Kidney (tissue), 22 donors: ENCODE measurements at places on chromosomes 6 and 20.

GRCh38 chr6:125293587-125293986, 8.2 kb downstream of the HDDC2 start:
- no peak for DNase-seq

- peak; percentile 63 for DNase-seq
These were observed 666 bp downstream of the TPD52L1 start for GRCh38 chr6:125154118-125154760.

GRCh38 chr20:61117725-61118124, 134.3 kb upstream of the CDH4 start:
- no peak for DNase-seq

GRCh38 chr6:144634371-144634770, 349.2 kb downstream of the UTRN start:
- no peak for DNase-seq

DNA sequence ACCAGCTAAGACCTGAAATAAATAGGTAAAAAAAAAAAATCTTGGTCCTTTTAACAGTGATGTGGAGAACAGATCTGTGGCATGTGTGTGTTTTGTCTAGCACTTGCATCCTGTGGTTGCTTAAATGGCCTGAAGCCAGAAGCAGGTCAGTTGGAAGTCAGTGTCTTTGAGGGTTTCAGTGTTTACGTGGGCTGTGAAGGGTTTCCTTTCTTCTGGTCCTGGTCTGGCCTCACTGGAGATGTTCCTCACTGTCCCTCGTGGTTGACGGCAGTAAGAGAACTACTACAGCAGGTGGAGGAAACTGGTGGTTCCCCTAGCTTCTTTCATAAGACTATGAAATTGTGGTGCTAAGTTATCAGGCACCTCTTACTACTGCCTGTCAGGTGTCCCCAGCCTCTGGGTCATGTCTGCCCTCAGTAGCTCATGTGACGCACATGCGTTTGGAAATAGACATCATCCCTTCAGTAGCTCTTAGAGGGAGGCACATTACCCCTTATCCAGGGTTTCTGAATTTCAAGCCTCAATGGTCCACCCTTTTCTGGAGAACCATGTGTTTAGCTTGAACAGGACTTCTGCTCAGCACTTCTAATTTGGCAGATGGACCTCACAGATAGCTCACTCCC, 59.4 kb upstream of the SCP2D1 start:
- no peak for DNase-seq

GRCh38 chr6:145045582-145045981, 689.7 kb downstream of the EPM2A start:
- no peak for DNase-seq

GRCh38 chr6:111096246-111096645, 8.9 kb downstream of the SLC16A10 start:
- DNase-seq, result no peak

GRCh38 chr6:5537967-5538366, 276.7 kb downstream of the FARS2 start:
- DNase-seq, result no peak

DNA sequence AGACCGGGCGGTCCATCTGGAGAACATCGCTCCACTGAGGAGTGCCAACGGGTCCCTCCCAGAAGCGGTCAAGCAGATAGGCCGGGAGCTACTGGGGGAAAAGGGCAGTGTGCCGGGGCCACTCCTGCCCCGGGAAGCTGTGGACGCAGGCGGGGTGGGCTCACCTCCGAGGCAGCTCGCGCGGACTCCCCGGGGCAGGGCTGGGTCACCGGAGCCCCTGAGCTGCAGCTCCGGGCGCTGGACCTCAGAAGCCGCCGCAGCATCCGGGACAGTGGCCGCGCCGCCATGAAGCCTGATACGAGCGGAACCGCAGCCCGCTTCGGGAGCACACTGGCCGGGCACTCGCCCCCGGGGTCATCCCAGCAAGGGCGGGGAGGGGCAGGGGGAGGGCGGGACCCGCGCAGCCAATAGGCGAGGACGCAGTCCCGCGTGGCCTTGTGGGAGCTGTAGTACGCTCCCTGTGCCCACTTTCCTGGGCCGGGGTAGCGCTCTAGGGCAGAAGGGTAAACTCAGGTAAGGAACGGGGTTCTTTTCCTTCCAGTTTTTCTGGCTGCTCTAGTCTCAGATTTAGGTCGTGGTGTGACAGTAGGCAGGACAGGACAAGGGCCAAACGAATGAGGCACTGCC, at the start of gene MOCS1:
Gene MOCS1 (minus strand): TSS at position 332 of the 627 bp plus-strand sequence. CDS start 45 bp downstream, at position 287.
- DNase-seq, result peak; percentile 83

DNA sequence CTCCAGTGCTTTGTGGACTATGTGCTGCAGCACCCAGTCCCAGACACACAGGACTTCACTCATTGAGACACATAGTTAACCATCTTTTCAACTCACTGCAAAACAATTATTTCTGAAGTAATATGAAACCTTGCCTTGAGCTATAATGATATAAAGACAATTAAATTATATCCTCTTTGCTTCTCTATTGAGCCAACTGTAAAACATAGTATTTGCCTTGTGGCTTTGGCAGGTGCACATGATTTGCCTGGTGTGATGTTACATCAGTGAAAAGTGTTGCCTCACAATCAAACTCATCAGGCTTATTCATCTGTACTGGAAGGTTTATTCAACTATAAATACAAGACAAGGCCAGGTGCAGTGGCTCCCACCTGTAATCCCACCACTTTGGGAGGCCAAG, 80.6 kb downstream of the NCOA7 start:
- no peak for DNase-seq

DNA sequence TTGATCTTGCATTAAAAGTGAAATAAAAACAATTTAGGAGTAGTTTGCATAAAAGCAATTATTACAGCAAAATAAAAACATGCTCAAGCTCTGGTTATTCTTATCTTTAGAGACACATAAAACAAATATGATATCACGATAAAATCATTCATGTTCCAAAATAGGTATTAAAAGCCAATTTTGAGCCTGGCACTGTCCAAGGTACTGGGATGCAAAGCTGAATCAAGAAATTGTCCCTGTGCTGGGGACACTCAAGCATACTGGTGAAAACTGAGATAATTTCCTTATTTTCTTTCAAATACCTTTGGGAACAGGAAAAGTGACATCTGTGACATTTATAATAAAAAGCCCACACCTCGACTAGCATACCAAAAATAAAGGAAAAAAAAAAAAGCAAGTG, 931 bp upstream of the MTCL3 start:
- no peak for DNase-seq

DNA sequence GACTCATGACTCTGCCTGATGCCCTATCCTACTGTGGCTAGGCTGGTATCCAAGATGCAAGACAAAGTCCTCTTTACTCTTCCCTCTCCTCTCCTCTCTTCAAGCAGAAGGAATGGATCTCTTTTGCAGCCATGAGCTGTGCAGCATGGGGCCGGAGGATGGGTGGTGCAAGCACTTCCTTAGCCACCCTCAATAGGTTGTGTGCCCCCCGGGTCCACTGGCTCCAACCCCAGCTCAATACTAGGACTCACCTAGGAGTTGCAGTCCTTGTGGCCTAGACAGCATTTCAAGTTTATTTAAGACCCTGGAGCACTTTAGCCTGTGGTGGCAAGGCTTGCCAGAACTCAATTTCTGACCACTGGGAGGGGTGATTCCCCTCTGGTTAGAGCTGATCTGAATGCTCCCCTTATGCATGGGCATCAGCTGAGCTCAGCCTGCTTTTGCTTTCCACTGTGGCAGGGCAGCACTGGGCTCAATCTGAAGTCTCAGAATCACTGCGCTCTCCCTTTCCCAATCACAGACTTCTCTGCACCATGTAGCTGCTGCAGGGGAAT, 29.0 kb upstream of the GRM4 start:
- peak; percentile 15 for DNase-seq

DNA sequence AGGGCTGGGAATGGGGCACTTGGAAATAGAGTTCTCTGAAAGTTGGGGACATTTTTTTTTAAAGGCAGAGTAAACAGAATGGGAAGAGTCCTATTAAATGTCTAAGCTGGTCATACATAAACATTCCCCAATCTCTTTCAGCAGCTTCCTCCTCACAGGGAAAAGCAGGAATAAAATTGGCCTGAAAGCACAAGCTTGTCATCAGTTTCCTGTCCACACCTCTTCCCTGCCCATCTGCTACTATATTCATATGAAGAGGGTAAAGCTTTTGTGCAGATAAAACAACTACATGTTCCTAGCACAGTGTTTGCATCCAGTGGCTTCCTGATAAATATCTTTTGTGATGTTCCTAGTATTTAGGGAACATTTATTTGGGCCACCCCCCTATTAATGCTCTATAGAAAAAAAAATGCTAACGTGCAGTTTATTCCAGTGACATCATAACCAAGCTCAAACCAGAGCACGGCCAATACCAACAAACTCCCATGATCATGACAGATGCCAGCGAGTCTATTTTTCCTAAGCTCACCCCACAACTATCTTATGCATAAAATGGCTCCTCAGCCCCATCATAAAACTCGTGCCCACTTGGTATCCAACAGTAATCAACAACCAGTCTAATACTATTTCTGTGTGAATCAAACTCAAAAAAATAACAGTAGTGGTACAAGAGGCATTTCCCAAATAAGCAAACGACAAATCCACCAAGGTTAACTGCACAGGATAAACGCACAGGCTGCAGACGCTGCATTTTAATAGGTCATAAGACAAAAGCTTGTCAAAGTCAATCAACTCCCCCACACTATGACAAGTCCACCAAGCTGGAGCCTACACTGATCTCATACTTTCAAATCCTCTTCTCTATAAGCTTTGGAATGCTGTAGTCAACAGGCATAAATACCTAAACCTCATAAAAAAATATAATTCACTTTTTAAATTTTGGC, 95.3 kb downstream of the EPB41L2 start:
- DNase-seq, result no peak

GRCh38 chr6:168000198-168001028, 2.9 kb downstream of the KIF25 start:
- DNase-seq, result no peak
